ENCODE measurements at places on chromosomes 1 and 21.
A peak's percentile ranks its signal among the peaks of the same experiment; 100 is the strongest.

DNA sequence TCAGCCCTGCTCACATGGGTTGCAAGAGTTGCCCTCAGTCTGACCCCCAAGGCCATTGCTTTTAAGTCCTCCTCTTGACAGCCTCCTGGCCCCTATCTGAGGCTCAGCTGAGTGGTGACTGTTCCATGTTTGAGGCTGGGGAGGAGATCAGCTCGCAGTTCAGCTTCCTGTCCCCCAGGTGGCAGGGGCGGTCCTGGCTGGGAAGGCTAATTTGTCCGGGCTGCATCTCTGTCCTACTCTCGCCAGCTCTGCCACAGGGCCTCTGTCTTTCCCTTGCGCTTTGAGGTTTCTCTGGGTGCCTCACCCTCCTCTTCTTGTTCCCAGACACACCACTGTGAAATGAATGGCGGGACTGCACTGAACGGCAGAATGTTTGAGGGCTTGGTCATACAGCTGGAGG is 157.3 kb downstream of the KCNJ6 start:
- no peak for DNase-seq

GRCh38 chr1:115839679-115840237 is 1.2 kb downstream of the NHLH2 start:
- no peak for DNase-seq

GRCh38 chr1:72763481-72763880 is 481.1 kb upstream of the NEGR1 start:
- DNase-seq, result no peak

DNA sequence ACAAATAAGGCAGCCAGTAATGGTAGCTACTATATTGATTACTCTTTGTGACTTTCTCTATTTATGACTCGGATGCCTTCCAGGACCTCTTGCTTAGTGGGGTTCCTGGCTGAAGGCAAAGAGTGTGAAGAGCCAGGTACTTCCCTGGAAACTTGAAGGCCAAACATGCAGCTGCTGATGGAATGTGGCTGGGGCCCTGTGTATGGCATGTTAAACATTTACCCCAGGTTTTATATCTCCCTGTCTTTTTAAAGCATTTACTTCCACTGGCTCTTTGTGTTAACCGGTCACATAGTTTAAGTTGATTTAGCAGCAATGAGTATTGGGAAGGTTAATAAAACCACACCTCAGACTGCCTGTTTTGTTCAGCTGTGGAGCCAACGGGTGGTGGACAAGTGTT is 45.7 kb upstream of the PAXBP1 start:
- DNase-seq, result no peak

DNA sequence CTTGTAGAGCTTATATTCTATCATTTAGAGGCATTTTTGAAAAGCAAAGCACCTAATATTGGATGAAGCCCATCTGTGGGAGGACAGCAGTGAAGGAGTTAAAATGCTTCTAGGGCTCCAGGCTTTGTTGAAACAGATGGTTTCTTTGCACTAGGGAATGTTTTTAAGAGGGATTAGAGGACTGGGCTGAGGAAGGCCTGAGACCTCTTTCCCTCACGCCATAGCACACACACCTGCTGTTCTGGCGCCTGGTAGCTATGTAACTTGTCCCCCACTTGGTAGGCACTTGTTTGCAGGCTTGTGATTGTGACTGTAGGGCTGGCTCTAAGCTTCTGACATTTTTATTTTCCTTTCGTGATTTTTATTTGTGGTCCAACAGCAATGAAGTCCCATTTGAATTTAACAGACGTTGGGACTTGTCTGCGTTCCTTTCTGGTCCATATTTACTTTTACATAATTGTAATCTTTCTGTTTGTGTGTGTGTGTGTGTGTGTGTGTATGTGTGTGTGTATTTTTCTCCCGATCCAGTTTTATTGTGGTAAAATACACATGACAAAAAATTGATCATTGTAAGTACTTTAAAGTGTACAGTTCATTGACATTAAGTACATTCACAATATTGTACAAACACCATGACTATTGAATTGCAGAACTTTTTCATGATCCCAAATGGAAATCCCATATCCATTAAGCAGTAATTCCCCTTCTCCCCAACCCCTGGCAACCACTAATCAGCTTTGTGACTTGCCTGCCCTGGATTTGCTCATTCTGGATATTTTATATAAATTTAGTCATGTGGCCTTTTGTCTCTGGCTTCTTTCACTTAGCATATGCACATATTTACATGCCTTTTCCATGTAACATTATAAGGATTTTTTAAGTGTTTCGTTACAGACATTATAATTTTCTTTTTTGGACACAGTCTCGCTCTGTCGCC is 33.5 kb upstream of the MACF1 start:
- DNase-seq, result no peak

DNA sequence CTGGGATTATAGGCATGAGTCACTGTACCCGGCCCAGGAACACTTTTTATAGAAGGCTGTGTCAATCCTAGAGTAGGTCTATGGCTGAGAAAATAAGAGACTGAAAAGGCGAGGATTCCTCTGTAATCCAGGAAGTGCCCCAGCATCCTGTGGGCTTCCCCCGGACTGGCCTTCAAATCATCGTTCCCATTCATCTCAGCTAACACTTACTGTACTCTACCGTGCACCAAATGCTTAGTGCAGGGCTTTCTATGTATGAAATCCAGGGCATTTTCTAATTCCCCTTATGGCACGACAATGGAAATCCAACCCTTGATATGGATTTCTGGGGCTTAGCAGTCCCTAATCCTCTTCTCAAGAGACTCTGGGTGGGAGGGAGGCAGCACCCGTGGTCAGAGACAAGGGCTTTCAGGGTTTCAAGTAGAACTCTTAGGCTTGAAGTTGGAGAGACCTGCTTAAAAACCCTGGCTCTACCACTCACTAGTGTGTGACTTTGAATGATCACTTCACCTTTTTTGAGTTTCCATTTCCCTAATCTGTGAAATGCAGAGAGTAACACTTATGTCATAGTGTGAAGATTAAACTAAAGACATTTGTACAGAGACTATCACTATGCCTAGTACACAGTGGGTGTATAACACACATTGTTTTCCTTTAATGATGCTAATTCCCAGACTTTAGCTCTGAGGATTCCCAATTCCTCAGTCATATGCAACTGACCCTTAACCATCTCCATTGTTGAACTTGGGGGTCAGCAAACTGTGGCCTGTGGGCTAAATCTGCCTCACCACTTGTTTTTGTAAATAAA is 20.3 kb downstream of the MECR start:
- no peak for DNase-seq

GRCh38 chr1:48026275-48026674 is 29.1 kb upstream of the TRABD2B start:
- no peak for DNase-seq

- DNase-seq, result no peak
Measured at GRCh38 chr1:89064632-89065031, 376 bp downstream of the GBP1 start.

DNA sequence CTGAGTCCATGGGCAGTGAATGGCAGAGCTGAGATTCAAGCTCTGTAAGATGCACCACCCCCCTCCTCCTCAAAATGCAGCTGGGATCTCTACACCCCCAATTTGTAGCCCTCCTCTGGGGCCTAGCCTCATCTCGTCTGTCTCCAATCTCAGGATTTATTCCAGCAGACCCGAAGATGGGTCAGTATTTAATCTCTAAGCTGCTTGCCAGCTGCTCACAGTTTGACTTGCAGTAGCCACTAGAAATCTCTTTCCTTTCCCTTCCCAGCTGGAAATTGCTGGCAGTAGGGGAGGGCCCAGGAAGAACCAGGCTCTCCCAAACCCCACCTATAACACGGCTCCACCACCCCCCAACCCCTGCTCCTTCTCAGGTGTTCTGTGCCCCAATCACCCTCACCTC is 1.5 kb downstream of the LACTBL1 start:
- no peak for DNase-seq

DNA sequence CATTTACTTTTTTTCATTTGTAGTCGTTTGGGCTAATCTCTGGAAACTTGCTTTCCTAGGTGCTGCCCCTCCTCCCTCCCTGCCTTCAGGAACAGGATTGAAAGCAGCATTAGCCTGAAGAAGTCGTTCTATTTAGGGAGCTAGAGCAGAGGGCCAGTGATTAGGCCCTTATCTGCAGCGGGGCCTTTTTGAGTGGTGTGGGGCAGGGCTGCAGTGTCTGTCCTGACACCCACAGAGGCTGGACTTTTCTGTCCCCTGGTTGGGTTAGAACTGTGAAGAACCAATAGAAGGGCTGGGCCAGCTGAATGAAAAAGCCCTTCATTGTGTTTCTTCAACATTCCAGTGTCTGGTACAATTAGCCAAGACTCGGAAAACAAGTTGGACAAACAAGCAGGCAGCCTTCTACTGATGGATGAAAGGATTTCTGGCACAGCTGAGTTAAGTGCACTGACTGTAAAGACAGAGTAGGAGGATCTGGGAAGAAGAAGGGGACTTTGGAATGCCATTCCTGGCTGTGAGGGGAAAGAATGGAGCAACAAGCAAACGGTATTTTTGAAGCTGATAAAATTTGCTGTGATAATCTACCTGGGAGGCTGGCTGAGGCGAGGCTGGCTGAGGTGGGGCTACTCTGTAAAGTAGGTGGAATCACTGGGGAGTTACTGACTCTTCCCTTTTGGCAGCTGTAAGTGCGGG is 9.7 kb downstream of the MACF1 start:
- no peak for DNase-seq

DNA sequence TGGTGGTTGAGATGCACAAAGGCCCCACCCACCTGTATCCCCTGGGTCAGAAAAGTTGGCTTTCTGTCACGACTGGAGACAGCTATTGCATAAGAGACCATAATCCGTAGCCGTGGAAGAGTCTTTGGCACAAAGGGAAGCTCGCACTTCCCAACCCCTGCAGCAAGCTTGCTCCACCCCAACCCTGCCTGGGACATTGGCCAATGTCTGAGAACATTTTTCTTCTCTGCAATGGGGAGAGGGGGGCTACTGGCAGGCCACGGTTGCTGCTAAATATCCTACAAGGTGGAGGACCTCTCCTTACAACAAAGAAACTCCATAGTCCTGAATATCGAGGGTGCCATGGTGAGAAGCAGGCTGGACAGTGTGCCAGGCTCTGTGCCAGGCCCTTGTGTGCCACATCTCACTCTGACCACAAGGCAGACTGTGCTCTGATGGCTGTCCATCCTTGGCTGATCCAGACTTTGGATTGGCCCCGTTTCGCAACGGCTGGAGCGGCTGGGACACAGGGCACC is 104.1 kb downstream of the CSMD2 start:
- DNase-seq, result no peak

- DNase-seq, result no peak
Measured at GRCh38 chr1:88463401-88463985, 220.6 kb upstream of the PKN2 start.

DNA sequence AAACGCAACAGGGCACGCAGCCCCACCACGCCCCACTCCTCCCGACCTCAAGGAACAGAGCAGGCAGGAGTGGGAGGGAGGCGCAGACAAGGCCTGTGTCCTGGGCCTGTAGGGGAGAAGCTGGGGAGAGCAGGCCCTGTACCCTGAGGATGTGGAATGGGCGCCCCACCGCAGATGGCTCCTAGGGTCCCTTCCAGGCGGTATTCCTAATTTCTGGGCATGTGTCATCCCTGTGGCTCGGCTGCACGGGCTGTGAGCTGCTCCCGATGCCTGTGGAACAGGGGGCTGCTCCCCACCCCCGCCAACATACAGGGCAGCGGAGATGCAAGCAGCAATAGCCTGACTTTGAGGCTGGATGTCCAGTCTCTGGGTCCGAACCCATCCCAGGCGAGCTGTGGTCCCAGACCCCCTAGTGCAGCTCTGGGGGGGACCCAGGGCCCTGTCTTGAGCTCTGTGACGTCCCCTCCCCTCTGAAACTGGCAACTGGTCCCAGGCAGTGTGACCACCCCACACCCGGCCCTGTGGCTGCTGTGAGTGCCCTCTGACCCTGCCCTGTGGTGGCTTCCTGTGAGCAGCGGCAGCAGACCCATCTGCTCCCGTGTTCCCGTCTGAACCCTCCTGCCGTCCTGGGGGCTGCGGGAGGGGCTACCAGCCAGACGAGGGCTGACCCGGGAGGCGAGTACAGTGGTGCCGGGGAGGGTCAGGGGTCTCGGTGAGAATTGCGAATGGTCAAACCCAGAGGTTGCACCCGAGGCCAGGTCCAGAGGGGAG is 13.9 kb upstream of the COL6A2 start:
- DNase-seq, result no peak

DNA sequence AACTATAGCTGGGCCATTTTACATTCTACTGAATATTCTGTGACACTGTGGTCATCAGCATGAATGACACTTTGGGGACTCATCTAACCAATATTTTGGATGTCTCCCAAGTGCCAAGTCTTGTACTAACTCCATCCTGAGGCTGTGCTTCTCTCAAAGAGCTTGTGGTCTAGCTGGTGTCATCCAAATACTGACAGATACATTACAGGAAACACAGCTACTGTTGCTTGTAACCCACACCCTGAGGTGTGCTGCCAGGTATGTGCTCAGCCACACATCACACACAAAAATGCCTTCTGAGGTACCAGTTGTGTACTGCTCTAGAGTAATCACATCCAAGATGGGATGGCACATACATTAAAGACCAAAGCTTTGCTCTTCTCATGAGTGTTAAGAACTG is 81.6 kb downstream of the ST6GALNAC5 start:
- no peak for DNase-seq

DNA sequence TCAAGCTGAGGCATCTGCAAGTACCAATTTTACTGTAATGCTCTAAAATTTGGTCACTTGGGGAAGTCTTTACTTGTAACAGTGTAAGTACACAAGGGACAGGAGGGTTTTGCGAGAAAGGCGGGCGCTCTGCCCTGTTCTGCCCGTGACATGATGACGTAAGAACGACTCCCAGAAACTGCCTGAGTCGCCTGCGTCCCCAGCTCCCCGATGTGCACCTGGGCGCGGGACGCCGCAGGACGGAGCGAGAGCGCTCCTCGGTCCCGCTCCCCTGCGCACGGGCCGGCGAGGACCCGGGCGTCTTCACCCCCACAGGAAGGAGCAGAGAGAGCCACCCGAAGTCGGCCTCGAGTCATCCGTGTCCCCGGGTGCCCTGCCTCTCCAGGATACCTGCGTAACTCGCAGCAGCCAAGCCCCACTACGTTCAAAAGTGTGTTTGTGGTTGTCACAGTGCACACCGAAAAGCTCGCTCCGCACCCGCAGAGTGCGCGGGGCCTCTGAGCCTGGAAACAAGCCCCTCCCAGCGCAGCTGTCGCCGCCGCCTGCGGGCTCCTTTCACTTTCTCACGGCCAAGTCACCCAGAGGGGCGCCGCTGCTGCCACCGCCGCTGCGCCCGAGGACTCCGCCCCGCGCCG is 3.3 kb upstream of the ZBTB18 start:
- peak; percentile 68 for DNase-seq

- no peak for DNase-seq
Measured at GRCh38 chr1:167022384-167022783, 33.3 kb downstream of the MAEL start.

Measured in SW 1271 (cell line).